ENCODE measurements at places on chromosomes 4 and X.
A peak's percentile ranks its signal among the peaks of the same experiment; 100 is the strongest.

DNA sequence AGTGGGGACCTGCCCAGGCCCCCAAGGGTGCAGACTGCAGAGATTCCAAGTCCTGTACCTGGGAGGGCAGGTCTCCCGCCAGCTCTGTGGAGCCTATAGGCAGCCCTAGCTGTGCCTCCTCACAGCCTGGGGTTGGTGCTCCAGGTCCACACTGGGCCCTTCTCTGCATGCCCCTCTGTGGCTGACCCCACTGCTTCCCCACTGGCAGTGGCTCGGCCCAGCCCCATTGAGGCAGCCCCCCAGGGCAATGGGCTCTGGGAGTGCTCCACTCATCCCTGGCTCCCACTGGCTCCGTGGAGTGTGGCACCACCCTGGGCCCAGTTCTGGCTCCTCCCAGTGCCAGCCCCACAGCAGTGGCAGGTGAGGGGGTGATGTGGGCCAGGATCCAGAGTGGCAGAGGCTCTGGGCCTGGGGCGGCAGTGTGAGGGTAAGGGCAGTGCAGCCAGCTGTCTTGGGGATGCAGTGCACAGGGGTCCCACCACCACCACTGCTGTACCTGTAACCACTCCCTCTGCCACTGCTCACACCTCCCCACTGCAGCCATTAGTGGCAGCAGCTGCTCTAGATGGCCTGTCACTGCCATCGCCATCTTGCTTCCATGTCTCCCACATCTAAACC lies 312.2 kb downstream of the GPM6A start:
- DNase-seq, result no peak

- peak; percentile 54 for DNase-seq
Observed at GRCh38 chr4:128810871-128811570, 1.5 kb downstream of the JADE1 start.

DNA sequence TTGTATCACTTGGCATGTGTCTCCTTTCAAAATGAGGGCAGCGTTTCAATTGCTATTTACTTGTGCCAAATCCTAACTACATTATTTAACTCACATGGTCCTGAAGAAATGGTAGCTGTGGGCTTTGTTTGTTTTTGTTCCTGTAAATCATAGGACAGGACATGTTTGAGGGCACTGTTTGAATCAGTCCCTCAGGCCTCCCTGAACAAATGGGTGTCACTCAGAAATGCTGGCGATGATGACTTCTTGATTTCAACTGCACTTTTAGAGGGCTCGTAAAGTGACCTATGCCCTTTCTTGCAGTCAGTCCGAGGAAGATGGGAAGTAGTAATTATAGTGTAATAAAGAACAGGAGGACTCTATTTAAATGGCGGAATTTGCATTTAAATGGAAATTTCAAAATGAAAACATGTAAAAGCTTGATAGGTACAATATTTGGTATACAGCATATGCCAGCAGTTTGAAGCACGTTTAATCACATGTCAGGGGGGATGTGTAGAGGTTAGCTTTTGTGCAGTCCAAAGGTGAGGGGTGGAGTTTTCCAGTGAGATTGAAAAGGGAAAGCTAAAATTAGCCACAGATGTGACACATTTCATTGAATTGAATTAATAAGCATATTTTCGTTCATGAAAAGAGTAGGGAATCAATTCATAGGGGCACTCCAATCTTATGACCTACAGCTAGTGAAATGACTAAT lies 1958.7 kb upstream of the IGFBP7 start:
- DNase-seq, result no peak

DNA sequence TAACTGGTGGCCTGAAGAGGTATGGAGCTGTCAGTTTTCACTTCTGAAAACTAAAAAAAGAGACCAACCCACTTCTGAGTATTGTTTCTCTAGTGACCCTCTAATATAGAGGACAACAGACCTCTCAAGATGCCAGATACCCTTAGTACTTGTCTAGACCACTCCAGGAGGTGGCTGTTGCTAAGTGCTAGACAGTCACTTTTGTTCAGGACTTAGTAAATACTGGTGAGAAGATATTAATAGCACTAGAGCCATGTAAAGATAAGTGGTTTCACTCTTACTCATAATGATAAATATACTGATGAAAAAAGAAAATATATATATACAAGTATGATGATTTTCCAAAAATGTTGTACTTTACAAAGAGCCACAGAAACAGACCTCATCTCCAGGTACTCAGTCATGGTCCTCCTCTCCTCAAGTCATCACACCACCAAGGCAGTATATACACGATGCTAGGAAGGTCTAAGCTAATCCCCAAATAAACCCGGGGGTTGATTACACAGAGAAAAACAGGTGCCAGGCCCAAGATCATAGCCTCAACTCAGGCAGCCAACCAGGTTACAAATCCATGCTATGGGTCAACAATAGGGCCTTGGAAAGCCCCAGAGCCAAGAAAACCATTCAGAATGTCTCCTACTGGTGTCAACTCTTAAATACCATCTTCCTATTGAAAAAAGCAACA lies 66.9 kb downstream of the ARHGEF9 start:
- DNase-seq, result no peak

- DNase-seq, result peak; percentile 72
Observed at GRCh38 chr4:139177869-139178619, 1.0 kb upstream of the ELF2 start.

GRCh38 chr4:61590881-61591280 lies 390.8 kb downstream of the ADGRL3 start:
- no peak for DNase-seq

DNA sequence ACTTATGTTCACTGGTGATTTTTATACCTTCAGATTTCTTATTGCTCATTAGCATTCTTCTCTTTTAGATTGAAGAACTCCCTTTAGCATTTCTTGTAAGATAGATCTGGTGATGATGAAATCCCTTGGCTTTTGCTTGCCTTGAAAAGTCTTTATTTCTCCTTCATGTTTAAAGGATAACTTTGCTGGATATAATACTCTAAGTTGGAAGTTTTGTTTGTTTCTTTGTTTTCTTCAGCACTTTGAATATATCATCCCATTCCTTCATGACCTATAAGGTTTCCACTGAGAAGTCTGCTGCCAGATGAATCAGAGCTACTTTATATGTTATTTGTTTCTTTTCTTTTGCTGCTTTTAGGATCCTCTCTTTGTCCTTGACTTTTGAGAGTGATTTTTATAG lies 18.5 kb downstream of the CC2D2A start:
- DNase-seq, result no peak

- DNase-seq, result no peak
Observed at GRCh38 chr4:86934147-86934770, 552 bp upstream of the AFF1 start.

GRCh38 chr4:24370421-24370820 lies 213.9 kb downstream of the DHX15 start:
- no peak for DNase-seq

GRCh38 chr4:92600638-92601037 lies 296.9 kb downstream of the GRID2 start:
- no peak for DNase-seq

DNA sequence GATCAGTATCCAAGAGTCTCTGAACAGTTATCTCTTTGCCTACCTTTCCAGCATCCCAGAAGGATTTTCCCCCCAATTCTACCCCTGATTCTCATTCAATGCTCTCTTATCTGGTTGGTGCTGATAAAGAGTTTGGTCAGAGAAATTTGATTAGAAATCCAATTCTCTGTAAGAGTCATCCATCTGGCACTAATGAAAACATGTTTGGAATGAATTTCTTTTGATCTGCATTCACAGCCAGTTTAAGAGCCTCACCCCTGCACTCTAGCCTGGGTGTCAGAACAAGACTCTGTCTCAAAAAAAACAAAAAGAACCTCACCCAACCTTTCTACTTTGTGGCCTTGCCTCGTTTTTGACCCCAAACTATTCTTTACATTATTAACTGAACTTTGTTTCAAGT lies 122.1 kb downstream of the MANBA start:
- DNase-seq, result no peak

- DNase-seq, result no peak
Observed at GRCh38 chr4:11415409-11416070, 13.2 kb downstream of the HS3ST1 start.

DNA sequence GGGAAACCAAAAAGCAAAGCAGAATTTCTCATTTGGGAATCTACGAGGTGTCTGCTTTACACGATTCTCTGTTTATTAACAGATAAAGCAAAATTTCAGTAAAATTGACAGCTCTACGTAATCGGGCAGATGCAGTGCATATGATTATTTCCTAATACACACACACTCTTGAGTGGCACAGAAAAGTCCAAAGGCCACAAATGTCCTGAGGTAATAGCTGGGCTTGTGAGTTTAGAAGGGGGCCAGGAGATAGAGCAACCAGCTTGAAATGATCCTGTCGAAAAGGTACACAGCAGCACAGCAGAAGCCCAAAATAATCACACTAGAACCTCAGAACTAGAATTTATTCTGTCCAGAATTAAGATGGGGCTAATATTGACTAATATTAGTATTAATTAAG lies 236.0 kb downstream of the FAT4 start:
- DNase-seq, result no peak

- no peak for DNase-seq
Observed at GRCh38 chrX:84044051-84044450, 143.9 kb downstream of the RPS6KA6 start.

- DNase-seq, result no peak
Observed at GRCh38 chr4:32037399-32037798, 1317.2 kb downstream of the PCDH7 start.

GRCh38 chr4:123649645-123650391 lies 253.2 kb downstream of the SPRY1 start:
- no peak for DNase-seq

DNA sequence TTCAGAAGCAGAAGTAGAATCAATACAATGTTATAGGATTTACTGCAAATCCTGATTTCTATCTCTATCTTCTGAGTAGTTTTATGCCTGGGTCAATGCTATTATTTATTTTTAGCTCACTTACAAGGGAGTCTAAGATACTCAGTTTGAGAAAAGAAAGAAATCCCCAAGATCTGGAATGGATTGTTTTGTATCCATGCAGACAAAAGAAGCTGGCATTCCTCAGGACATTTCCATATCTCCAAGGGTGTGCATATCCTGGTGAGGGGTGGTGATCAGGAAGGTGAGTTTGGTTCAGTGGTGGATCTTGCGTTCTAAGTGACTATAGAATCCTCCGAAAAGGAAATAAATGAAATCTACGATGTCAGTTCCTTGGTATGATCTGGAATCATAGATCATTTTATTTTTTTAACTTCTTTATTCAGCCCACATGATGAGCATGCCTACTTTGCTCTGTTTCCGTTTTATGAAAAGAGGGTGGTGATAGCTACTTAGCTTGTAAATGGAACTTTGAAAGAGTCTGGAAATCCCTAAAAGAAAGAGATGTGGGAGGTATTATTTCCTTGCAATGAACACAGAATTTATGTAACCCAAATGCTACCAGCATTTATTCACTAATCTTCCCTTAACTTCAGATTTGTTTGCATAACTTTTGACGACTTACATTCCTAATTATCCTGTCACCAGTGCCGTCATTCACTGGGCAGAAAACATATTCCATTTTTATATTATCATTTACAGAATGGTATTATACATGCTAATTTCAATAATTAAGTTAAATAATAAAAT lies 81.1 kb upstream of the RAPGEF2 start:
- no peak for DNase-seq

- DNase-seq, result no peak
Observed at GRCh38 chr4:15809466-15809865, 31.3 kb downstream of the CD38 start.

DNA sequence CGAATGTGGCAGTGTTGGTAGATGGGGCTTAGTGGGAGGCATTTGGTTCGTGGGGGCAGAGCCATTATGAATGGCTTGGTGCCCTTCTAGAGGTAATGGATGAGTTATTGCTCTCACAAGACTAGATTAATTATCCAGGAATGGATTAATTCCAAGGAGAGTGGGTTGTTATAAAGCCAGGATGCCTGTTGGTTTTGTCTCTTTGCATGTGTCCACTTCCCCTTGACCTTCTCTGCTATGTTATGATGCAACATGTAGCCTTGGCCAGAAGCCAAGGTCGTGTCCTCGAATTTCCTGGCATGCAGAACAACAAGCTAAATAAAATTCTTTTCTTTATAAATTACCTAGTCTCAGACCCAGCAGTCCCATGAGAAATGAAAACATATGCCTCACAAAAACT lies 111.2 kb upstream of the PLS3 start:
- no peak for DNase-seq

DNA sequence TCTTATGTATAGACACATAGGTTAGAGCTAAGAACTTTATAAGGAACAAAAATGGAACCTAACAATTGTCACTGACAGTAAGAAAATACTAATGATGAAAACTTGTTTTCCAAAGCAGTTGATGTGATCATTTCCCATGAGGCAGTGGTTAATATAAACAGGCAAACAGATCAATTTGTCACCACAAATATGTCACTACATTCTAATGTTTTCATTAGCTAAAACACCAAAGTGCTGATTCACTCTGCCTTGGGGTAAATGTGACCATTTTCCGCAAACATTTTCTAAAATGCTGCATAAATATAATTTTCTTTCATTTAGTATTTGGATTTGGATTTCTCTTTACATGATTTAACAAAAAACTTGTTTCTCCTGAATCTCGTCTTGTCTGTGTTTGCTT lies 408.9 kb upstream of the CTSO start:
- no peak for DNase-seq

GRCh38 chrX:14291666-14292500 lies 237.5 kb upstream of the GLRA2 start:
- no peak for DNase-seq

DNA sequence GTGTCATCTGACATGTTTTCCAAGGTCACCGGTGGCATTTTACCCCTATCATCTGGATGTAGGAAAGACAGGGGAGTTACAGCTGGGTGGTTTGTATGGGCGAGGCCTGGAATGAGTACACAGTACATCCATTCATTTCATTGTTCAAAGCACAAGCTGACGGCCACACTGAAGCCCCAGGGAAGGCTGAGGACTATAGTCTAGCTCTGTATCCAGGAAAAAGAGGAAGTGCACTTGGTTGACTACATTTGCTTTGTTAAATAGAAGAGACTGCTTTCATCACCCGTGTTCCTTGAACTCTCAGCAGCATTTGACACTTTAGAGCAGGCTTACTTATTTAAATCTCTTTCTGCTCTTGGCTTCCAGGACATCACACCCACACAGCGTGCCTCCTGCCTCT lies 1041.0 kb upstream of the TENM3 start:
- DNase-seq, result no peak

- no peak for DNase-seq
Observed at GRCh38 chr4:26727844-26728243, 132.8 kb upstream of the STIM2 start.

DNA sequence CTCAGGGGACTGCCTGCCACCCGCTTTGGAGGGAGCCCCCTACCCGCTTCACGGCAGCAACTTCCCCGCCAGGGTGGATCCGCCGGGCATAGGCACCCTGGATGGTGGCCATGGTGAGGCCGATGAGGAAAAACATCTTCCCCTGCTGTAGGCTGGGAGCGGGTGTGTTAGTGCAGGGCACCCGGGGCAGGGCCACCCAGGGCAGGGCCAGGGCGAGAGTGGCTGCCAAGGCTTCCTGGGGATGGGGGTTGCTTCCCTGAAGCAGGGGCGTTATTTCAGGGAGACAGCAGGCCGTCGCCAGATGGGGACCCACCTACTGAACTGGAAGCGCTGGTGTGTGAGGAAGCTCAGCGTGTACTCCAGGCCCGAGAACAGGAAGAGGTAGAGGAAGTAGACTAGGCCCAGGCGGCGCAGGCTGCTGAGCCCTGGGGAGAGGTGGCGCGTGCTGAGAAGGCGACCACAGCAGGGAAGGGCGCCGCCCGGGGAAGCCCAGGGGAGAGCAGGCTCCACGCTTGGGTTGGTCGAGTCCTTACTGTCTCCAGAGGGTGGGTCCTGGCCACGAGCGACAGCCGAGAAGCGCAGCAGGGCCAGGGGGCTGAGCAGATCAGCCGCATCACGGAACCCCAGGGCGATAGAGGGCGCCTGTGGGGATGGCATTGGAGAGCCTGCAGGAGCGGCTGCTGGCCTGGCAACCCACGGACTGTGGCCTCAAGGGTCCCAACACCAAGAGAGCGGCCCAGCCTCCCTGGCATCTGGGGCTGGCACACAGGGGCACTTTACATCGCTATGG lies 31.5 kb downstream of the NOP14 start:
- no peak for DNase-seq

Data from H54 (cell line).